ENCODE measurements at places on chromosomes 6 and 20.

DNA sequence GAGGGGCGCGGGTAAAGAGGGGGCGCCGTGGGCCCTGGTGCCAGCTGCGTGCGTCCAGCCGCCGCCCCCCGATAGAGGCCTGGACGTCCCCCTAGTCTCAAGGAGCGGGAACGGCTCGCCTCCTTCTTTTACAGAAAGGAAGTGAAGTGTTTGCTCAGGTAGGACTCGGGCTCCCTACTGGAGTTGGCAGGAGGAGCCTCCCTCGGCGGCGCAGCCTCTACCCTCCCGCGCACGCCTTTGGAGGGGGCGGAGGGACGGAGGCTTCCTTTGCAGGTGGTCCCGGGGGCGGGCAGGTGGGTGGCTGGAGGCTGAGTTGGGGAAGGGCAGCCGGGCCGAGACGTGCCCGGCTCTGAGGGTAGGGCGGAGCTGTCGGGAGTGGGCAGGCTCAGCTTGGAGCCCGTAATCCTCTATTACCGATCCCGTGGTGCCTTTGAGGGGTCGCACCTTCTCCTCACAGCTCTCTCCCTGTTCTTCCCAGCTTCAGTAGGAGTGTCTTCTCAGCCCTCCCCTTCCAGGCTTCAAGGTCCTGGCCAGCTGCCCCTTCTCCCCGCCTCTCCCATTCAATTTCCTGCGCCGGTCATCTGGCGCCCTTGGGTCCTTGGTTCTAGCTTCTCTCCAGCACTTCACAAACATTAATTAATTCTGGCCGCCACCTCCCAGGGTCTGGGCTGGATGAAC is 728 bp downstream of the ITPR3 start:
- DNase-seq: peak; percentile 53

GRCh38 chr6:138431256-138432062 is 27.4 kb downstream of the HEBP2 start:
- DNase-seq: no peak

- DNase-seq: no peak
Measured at GRCh38 chr20:1696521-1697209, 39.1 kb upstream of the SIRPG start.

GRCh38 chr6:100780648-100781047 is 100.5 kb downstream of the ASCC3 start:
- DNase-seq: no peak

DNA sequence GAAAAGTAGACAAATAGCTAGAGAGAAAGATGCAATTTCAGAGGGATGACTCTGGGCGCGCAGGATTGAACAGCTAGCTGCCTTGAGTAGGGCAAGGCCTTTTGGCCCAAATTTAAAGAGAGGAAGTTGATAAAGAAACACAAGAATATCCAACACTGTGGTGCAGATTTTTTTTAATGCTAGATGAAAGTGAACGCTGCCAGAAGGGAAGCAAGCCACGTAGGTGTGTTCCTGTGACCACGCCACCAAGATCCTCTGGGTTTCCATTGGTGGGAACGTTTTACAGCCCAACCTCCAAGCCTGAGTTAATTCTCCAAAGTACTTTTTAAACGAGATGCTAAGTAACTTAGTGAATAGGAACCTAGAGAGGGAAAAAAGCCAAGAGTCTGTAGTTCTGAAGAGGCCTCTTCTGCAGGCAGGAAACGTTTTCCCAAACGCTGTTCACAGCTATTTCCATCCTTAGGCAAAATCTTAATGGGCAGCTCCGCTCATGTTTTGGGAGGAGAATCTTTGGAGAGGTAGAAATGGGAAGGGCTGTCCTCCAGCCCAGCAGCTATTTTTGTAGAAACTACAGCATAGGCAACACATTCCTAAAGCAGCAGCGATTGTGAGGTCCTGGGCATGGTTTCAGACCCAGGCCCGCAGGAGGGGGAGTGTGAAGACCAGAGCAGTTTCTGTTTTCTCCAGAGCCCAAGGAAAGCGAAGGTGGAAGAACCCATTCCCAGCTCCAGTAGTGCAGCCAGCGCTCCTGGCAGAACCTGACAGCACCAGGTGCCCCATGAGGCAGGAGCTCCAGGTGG is 8.2 kb downstream of the LY86 start:
- peak; percentile 23 for DNase-seq

GRCh38 chr20:5401277-5401875 is 84.6 kb upstream of the PROKR2 start:
- no peak for DNase-seq
